ENCODE measurements at places on chromosomes 7 and 10. TPM values are rescaled to one million over a fixed set of nuclear protein-coding genes. Genes with fewer than 3 reads are reported as not detected.

EVX1 gene
- total RNA-seq = 0.13 TPM

ASB10 gene
- not detected for total RNA-seq

HNRNPH3 gene
- total RNA-seq = 186 TPM

TIMM23 gene
- 160 TPM for total RNA-seq

CUZD1 gene
- total RNA-seq = 1.4 TPM

JAKMIP3 gene
- total RNA-seq = 1.1 TPM

LMTK2 gene
- 9.5 TPM for total RNA-seq

AKR1B15 gene
- total RNA-seq = 33.7 TPM

KIF5B gene
- 60.7 TPM for total RNA-seq

AGBL3 gene
- total RNA-seq = 0.92 TPM

UCMA gene
- total RNA-seq = not detected

ANKRD61 gene
- 0.84 TPM for total RNA-seq

LBX1 gene
- total RNA-seq = not detected

ZNF425 gene
- 1.4 TPM for total RNA-seq

CALCR gene
- total RNA-seq = not detected

ZWINT gene
- 99.7 TPM for total RNA-seq

MRPS17 gene
- 29.2 TPM for total RNA-seq

MMP21 gene
- total RNA-seq = 0.05 TPM

H2BK1 gene
- total RNA-seq = not detected

CALHM1 gene
- not detected for total RNA-seq

GATA3 gene
- 4.9 TPM for total RNA-seq

FAM185A gene
- total RNA-seq = 7.9 TPM

COL1A2 gene
- total RNA-seq = not detected

PTPRZ1 gene
- not detected for total RNA-seq

NEUROD6 gene
- not detected for total RNA-seq

JCAD gene
- 24.1 TPM for total RNA-seq

DENND2A gene
- 0.76 TPM for total RNA-seq

Data from A549 treated with Hydrocortisone at 1 μM for 4 hours (cell line).